ENCODE measurements at places on chromosomes 2 and 18.

DNA sequence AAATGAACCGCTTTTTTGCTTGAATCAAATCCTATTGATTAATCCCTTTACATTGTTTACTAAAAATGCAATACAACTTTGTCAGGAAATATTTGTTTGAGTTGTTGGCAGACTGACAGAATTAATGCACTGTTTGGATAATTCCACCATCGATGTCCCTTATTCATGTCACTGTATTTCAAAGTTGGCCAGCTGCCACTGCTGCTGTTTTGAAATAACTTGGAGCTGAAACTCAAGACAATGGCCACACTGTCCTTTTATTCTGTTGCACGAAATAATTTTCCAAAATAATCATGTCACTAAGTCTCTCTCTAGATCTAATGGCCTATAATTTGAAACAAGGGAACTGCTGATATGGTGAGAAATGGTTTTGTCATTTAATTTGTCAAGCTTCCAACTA lies 55.2 kb upstream of the PAX3 start:
- DNase-seq = no peak

GRCh38 chr2:60483401-60483800 lies 70.1 kb downstream of the BCL11A start:
- DNase-seq = peak; percentile 52

- peak; percentile 66 for DNase-seq
These were observed 145.0 kb downstream of the MCFD2 start for GRCh38 chr2:46770622-46771021.

GRCh38 chr2:147182260-147182659 lies 662.6 kb upstream of the ACVR2A start:
- no peak for DNase-seq

- no peak for DNase-seq
These were observed 5.2 kb downstream of the GBX2 start for GRCh38 chr2:236162882-236163470.

- DNase-seq = no peak
These were observed 87.7 kb downstream of the EXOC6B start for GRCh38 chr2:72738096-72738495.

DNA sequence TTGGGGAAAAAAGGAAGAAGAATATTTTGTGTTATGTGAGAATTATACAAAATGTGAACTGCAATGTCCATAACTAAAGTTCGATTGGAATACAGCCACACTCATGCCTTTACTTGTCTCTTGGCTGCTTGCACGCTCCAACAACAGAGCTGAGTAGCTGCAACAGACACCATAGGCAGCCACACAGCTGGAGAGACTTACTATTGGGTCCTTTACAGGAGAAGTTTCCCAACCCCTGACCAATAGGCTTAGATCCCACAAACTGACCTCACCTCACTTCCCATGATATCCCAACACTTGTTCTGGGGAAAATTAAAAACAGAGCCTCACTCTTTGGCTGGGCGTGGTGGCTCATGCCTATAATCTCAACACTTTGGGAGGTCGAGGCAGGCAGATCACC lies 213.8 kb downstream of the SH3BP4 start:
- DNase-seq = no peak

DNA sequence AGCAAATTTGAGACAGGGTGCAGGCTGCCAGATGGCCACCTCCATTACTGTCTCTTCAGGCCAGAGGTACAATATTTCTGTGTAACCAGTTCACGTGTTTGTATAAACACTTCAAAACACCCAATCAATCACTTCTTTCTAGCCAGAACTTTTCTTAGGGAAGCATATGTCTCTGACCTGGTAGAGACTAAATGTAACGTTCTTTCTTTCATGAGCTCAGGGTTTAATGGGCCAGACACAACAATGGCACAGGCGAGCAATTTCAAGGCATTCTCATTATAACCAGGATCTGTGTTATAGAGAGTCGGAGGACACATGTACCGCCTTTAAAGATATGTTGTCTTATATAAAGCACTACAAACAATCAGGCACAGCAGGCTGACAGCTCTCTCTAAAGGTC lies 1846.4 kb upstream of the PIK3C3 start:
- DNase-seq = no peak

DNA sequence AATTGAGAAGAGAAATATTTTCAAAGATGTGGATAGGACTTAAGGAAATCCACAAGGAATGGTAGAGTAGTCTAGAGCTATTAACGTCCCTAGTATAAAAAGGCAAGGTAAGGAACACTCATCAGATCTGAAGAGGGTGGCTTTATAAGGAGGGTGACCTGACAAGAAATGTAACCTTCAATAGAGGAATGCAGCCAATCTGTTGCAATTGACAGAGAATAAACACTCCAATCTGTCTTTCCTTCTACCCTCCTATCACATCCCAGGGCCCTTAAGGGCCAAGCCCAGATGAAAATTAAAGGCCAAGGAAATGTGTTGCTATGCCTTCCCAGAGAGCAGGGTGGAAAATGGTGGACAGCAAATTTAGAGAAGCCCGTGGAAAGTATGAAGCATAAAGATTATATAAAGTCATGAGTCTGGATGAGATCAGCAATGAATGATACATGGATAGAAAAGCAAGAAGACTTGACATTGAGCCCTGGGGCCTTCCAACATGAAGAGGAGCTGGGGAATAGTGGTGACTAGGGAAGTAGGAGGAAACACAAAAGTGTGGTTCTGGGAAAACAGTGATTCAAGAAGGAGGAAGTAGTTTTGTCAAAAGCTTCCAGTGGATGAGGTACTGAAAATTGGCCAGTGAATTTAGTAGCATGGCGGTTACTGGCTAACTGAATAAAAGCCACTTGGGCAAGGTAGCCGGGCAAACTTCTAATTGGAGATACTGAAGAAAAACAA lies 270.6 kb upstream of the TANK start:
- no peak for DNase-seq

DNA sequence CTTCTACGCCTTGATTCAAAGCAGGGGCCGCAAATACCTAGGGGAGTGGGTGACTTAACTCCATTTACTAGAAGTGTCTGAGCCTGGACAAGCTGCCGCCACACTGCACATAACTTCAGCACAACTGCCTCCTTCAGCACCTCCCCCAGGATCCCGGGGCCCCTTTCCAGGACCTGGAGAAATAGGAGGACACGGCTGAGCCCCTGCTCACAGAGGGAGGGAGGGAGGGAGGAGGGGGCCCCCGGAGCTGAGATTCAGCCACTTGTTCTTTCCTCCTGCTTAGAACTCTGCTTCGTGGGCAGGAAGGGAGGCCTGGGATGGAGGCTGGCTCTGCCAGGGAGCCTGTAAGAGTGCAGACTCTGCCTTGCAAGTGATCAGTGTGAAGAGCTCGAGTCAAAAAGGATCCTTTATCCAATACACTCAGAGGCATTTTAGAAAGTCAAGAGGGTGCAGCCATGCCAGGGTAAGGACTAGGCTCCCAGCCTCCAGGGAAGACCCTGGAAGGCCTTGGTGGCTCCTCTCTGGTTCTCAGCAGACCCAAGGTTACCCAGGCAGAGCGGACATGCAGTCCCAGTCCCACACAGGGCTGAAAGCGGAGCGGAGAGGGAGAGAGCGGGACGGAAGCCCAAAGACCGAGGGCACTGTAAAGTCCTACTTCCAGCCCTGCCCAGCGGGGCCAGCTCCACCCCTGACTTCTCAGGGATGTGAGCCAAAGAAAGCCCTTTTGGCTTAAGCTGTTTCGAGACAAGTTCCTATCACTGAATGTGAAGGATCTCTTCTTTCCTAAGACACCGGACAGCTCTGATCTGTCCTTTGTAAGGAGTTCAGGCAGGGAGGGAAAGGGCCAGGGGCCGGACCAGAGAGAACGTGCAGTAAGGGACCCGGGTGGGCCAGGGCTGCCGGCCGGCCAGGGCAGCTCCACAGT lies 8.6 kb upstream of the ARMC9 start:
- no peak for DNase-seq

GRCh38 chr2:23590241-23590869 lies 205.4 kb downstream of the KLHL29 start:
- no peak for DNase-seq

- DNase-seq = no peak
These were observed 8.3 kb downstream of the EHBP1 start for GRCh38 chr2:62713837-62714236.

- DNase-seq = no peak
These were observed 74.9 kb downstream of the ABCA12 start for GRCh38 chr2:215063526-215063925.

DNA sequence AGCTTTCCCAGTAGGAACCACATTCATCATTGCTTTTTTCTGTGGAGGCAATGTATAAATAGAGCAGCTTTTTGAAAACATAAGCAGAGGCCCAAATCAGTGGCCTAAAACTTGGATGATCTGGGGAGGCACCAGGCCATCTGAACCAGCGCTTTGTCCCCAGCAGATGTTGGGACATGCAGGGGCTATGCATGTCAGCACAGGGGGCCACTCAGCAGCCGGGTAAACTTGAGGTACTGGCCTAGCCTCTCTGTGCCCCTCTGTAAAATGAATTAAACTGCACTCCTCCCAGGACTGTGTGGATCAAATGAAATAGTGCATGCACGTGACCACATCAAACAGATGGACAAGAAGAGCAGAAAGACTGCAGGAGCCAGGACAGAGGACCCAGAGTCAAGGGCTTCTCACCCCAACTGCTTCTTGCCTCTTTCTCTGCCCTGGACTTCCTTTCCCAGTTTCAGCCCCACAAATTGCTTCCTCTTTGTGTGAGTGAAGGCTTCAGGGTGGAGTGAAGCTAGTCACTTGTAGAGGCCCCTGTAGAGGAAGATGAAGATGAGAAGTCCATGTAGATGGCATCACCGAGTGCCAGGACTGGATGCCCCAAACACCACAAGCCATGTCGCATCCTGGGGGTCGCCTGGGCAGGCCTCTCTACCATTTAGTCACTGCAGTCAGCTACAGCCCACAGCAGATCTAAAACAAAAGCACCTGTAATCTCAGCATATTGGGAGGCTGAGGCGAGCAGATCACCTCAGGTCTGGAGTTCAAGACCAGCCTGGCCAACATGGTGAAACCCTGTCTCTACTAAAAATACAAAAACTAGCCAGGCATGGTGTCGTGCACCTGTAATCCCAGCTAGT lies 53.2 kb downstream of the IMPA2 start:
- DNase-seq = no peak

DNA sequence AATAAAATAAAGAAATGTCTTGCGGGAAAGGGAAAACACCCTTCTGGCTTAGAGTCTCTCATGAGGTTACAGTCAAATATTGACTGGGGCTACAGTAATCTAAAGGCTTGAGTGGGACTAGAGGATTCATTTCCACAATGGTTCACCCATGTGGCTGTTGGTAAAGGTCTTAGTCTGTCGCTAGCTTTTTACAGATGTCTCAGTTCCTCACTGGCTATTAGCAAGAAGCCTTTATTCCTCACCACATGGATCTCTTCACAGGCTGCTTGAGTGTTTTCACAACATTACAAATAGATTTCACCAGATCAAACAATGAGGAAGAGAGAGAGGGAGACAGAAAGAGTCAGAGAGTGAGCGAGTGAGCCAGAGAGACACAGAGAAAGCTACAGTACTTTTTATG lies 8.3 kb upstream of the ZC3H15 start:
- DNase-seq = no peak

DNA sequence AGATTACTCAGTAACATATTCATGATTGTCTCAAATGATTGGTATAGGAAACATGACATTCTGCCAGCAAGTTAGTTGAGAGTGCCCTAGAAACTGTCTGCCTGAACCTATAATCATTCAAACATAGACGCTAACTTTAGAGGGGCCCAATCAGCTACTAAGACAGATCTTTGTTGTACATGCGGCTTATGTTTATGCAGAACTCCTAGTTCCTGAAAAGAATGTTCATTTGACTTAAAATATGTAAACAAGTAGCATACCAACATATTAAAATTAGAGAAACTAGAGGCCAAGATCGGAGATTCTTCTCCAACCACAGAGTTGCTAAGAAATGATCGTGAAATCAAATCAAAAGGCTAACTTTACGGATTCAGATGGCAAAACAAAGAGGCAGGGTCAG lies 4.2 kb upstream of the METAP1D start:
- DNase-seq = no peak

DNA sequence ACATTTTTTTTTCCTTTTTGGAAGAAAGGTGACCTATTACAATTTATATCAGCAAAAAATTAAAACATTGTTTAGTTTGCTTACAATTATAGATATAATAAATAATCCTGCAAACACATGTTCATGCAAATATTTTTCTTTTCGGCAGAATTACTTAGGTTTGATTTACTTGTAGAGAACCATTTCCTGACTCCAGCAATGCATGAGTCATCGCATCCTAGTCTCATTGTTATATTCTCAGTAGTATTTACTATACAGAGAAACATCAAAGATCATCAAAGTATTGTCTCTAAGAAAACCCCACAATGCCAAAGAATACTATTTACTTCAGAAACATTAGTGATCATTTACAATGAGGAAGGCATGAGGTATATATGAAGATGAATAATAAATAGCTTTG lies 40.4 kb upstream of the MTIF2 start:
- DNase-seq = peak; percentile 42

Measured in HFFc6 (cell line).